Parietal lobe (tissue), 2 donors: ENCODE measurements at places on chromosomes 3 and 15. TPM values are rescaled to one million over a fixed set of nuclear protein-coding genes. Genes with fewer than 3 reads are reported as not detected.

PGBD4 gene
- 4.7 TPM for total RNA-seq

KBTBD12 gene
- 3.8 TPM for total RNA-seq

TM6SF1 gene
- total RNA-seq: 15.0 TPM

VWA5B2 gene
- 0.63 TPM for total RNA-seq

KCNAB1 gene
- 14.1 TPM for total RNA-seq

ISLR2 gene
- total RNA-seq: 186 TPM

ALPK3 gene
- 1.6 TPM for total RNA-seq

EBLN2 gene
- total RNA-seq: 22.5 TPM

REC114 gene
- not detected for total RNA-seq

DET1 gene
- total RNA-seq: 20.7 TPM
